ENCODE measurements at places on chromosomes 4 and X.

DNA sequence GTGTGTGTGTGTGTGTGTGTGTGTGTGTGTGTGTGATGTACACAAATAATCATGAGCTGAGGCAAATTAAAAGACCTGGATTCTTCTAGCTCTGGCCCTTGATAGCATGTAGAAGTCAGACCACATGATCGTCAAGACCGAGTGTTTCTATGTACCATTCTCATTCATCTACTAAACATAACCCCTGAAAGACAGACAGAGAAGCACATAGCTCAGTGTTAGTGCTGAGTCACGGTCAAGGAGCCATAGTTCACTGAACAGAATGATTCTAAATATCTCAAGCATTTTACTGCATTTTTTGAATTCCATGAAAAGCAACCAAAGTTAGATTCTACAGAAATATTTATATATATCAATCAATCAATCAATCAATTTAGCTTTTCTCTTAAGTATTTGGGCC is 412.3 kb upstream of the CXorf51A start:
- DNase-seq = peak; percentile 27

- DNase-seq = no peak
These were observed 249.1 kb upstream of the DIAPH2 start for GRCh38 chrX:96435378-96436035.

GRCh38 chr4:85600501-85600900 is 125.6 kb downstream of the ARHGAP24 start:
- DNase-seq = no peak

DNA sequence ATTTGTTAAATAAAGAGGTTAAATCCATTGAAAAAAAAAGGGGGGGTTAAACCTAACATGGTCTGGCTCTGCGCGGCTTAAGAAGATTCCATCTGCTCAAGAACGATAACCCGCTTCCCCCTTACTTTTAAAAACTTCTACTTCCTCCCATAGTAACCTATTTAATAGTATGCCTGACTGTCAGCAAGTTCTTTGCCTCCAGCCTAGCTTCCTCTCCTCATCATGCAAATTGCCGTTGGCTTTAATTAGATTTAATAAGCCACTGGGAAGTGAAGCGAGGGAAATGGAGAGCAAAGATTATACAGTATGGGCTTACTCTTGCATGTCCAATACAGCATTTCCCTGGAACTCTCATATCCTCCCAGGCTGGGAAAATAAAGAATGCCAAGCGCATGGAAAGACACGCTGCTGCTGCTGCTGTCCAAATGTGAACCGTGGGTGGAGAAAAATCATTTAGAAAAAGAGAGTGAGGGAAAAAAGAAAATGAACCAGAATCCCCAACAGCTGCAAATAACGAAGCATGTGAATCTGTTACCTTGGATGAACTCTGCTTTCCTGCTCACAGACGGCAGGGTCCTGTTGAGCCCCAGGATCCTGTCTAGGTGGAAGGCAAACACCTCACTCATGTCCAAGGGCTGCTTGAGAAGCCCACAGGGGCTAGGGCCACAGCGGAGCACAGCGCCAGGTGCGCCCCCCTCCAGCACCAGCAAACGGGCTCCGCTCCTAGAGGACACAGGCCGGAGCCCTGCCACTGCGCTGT is 2.7 kb downstream of the GASK1B start:
- peak; percentile 80 for DNase-seq

DNA sequence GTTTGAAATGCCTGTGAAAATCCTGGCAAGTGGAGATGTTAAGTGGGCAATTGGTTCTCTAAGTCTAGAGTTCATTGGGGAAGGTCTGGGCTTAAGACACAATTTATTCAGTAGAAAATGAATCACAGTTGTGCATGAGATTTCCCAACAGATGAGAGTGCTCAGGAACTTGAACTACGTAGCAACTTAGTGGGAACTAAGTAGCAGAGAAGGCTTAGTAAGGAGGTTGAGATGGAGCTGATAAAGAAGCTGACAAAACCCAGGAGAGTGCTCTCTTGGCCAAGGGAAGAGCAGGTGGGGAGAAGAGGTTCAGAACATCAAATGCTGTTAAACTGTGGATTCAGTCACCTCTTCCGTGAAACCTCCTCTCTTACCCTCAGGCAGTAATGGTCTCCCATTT is 33.0 kb downstream of the AFF1 start:
- no peak for DNase-seq

DNA sequence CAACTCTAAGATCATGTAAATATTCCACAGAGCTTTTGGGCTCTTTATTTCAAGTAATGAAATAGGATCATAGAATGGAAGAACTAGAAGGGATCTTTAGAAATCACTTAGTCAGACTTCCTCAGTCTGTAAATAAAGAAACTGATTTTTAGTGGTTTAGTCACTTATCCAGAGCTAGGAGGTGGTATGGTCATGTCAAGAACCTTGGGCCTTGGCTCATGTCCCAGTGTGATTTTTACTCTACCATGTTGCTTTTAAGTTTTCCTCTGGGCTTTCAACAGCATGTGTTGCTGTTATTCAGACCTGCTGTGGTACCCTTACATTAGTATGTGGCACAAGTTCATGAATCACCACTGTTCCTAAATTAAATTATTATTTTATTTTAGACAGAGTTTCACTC is 184.9 kb downstream of the FRAS1 start:
- no peak for DNase-seq
